ENCODE measurements at places on chromosomes 3 and 15.

GRCh38 chr15:48781017-48781416 lies 29.9 kb downstream of the CEP152 start:
- no peak for DNase-seq

GRCh38 chr3:140206196-140207040 lies 271.4 kb downstream of the CLSTN2 start:
- peak; percentile 57 for DNase-seq

DNA sequence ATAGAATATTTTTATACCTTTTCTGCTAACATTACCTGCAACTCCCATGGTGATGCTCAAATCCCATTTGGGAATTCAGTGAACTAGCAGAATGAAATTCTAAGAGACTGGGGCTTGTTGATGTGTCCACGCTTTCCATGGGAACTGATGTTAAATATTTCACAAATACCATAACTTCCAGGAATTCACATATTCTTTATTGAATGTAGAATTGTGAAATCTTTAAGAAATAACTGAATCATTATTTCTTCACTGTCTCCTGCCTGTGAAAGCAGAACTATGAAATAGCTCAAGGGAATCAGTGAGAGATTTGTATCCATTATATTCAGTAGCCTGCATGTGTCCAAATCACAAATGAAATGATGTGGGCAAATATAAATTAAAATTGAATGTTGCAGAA lies 130.8 kb downstream of the SERPINI1 start:
- no peak for DNase-seq

DNA sequence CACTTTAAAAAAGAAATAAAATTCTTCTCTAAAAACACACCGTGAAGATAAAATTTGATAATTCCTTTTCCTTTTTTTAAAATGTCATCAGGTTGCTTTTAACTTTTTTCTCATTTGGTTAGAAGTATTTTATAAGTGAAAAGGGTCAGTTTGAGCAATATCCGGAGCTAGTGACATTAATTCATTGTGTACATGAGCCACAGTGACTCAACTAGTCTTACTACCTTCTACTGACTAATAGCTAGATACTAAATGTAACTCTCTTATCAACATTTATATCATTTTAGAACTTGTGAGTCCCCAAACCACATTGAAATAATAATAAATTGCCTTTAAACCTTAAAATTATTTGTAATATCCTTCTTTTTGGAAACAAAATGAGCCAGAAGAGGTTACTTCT lies 101.2 kb upstream of the ZBTB20 start:
- no peak for DNase-seq

- DNase-seq = no peak
Measured at GRCh38 chr3:162665684-162666391, 1169.2 kb downstream of the OTOL1 start.

DNA sequence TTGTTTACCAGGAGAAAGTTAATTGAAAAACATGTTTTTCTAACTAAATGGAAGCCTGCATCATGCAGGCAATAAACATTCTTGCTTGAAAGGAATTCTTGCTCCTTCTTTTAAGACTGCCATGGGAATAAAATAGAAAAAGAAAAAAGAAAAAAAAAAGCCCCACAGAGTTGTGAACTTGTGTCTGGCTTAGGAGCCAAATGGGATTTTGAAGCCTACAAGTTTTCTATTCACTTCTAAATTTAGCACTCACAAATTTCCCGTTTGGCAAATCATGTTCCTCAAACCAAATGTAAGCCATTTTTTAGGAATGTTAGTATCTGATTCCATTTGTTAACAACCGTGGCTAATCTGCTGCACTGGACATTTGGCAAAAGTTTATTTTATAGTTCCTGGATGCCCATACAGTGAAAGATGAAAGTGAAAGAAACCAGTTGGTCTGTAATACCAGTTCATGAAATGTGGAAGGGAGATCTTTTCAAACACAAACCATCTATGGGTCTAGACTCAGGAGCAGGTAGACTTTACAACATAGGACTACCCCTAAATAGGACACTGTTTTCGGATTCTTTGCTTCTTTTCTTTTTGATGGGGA lies 133.8 kb upstream of the GMNC start:
- DNase-seq = no peak

DNA sequence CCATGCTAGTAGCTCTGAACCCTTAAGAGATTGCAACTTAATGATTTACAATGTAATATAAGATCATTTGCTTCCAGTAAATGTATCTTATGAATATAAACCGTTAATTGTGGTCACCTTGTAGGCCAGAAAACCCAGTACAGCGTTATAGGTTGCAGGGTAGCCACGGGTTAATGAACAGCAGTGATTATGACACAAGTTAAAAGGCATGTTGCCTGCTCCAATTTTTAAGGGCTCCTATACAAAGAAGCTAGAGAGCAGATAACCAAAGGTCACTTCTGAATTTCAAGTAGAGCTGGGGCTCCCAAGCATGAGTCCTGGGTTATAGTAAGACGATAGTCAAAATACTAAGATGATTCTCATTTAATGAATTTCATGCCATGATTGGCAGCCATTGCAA lies 13.5 kb downstream of the GUCA1C start:
- DNase-seq = no peak

GRCh38 chr3:170179432-170179831 lies 2.1 kb downstream of the PHC3 start:
- no peak for DNase-seq

DNA sequence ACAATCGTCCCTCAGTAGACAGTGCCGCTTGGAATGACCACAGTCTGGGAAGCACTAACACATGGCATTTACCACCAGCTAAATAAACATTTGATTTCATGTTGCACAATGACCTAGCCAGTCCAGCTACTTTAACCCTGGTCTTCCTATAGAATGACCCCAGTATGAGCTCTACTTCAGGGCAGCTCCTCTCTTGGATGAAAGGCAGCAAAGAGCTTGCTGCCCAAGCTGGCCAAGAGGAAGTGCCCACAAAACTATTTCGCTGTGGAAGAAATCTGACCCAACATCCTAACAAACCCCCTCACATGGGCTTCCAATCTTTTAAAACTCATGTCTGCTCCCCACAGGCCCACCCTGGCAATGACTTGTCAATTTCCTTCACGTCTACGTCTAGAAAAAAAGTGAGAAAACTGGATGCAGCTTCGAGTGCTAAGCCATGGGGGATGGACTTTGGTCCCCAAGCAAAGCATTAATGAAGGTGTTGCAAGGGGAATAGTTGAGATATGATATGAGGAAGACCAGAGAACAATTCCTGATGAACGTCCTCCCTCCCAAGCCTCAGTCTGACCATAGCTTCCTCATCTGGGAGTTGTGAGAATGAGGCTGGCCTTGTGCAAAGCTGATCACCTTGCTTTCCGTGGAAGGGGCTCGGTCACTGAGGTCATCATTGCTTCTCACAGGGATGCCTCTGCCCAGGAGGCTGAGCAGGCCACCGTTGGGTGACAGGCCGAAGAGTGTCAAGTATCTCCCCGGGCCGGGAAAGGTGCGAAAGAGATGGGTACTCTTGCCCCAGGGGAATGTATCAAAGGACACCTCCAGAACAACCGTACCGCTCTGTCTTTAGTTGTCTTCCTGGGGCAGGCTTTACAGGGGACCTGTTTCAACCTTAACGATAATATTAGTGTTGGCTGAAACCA lies 964 bp downstream of the SLC25A20 start:
- no peak for DNase-seq

- no peak for DNase-seq
Measured at GRCh38 chr3:113507501-113508067, 7.4 kb downstream of the SPICE1 start.

- no peak for DNase-seq
Measured at GRCh38 chr15:45391746-45392583, 13.6 kb upstream of the GATM start.

GRCh38 chr3:57803647-57804081 lies 47.6 kb downstream of the SLMAP start:
- no peak for DNase-seq

DNA sequence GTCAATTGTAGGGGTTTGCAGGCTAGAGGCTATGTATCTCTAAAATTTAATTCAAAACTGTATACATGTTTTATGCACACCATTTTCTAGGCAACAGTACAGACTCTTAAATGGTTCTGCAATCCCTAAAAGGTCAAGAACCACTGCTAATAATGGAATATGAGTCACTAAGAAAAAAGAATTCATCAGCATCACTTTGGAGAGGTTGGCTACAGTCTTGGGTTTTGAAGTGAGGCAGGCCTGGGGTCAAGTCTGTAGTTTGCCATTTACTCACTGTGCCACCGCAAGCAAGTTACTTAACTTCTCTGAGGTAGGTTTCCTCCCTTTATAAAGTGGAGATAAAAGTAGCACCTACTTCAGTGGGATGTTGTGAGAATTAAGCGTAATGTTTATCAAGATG lies 33.7 kb downstream of the THRB start:
- DNase-seq = no peak

- peak; percentile 74 for DNase-seq
Measured at GRCh38 chr3:194249323-194250097, 101.6 kb downstream of the CPN2 start.

GRCh38 chr3:58084788-58085543 lies 76.7 kb downstream of the FLNB start:
- DNase-seq = no peak

Measured in NCI-H1105 (cell line).